NCI-H1105 (cell line): ENCODE measurements at places on chromosomes 2 and 18.

DNA sequence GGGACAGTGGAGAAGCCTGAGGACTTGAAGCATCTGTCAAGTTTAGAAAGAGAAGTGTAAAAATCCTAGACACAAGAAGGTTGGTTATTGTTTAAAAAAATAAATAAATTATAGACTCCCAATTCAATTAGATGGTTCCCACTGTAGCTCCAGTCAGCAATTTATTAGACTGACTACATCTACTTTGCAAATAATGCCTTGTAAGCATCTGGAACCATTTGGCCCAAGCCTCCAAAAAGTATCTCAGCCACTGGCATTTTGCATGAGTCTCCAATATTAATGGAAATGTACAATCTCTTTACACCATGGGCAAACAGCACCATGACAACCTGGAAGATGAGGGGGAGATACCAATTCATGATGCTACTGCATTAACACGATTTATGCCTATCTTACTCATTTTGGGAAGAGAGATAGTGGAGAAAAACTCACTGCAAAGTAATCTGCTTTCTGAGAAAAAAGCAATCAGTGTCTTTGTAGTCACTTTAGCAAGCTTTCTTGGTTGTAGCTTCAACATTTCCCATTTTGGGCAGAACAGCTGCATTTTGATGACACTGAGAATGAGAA lies 2.8 kb downstream of the NYAP2 start:
- DNase-seq = no peak

DNA sequence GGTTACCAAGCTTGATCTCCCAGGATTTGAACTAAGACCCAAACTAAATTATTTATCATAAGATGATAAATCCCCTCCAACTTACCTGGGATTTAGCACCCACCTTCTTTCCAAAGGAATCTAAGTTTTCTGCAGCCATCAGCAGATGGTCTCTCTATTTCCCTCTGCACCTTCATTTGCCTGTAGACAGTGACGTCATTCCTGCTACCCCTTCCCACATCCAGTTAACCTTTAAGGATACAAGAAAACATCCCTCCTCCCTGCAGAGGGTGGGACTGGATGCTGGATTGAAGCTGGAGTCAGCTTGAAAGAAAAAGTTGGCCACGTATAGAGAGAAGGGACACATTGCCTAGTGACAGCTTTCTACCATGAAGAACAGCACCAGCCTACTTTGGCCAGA lies 3.7 kb upstream of the DNER start:
- no peak for DNase-seq

GRCh38 chr18:12990641-12990966 lies 558 bp upstream of the CEP192 start:
- DNase-seq = no peak

DNA sequence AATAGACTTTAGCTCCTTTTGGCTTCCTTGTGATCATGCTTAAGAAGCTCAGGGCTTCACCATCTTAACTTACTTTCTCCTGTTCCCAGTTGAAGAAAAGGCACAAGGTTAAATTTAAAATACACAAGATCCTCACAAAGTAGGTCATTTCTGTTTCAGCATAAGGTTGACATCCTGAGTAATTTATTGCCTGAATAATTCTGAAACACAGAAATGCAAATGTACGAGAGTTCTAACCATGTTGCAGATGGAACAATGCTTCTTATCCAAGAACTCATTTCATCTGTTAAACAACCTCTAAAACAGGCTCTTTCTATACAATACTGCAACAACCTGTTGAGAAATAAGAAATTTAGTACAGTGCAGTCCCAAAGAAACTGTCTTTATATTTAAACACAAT lies 395.2 kb downstream of the BCL11A start:
- DNase-seq = no peak

GRCh38 chr2:196836440-196836839 lies 27.3 kb upstream of the C2orf66 start:
- no peak for DNase-seq

- no peak for DNase-seq
These were observed 28.5 kb upstream of the DARS1 start for GRCh38 chr2:136013955-136014354.

- peak; percentile 9 for DNase-seq
These were observed 49.4 kb downstream of the CCDC102B start for GRCh38 chr18:68847219-68847837.

DNA sequence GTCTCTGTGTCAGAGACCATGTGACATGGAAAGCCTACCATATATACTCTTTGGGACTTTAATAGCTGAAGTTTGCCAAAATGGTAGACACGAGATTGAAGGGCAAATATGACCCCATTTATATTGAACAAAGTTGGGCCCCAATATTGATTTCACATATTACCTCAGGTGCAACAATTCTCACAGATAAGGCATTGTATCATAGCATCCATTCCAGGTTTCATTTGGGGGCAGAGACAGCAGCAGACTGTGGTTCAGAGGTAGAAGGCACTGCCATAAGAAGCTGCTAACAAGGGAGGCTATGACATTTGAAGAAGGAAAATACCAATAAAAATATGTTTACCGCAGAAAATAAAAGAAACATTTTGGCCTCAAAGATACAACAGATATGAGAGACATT lies 419.2 kb downstream of the LRRTM4 start:
- DNase-seq = no peak

DNA sequence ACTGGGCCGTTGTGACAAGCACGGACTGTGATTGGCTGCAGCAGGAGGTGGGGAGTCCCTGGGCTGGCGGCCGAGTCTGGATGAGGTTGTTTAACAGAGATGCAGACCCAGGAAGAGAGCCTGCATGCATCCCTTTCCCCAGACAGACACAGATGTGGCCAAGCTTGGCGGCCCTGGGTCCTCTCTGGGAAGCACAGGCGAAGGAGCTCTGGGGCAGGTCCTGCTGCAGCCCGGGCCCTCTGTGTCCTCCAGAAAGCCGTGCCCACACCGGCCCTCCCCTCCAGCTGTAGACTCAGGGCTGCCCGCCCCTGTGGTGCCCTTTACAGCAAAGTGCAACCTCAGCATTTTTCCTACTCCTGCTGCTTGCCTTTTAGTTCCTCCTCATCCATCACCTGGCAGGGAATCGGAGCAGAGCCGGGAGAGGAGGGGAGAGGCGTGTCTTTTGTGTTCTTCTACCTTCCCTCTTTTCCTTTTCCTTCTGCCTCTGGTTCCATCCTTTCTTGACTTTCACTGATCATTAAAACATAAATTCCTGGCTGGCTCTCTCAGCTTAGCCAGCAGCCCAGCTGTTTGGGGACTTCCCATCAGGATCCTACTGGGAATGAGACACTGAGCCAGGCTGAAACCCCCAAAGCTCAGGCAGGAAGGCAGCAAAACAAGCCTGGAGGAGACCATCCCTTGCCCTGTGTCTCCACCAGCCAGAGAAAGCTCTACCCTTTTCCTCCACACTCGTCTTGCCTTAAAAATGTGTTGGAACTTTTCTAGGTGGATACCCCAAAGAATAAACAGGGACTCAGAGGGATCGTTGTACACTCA lies 75.0 kb downstream of the CTIF start:
- DNase-seq = no peak
